CD4-positive, alpha-beta T cell treated with Interleukin-15 for 1 hour (primary cell): ENCODE measurements at places on chromosomes 7 and 10.

DNA sequence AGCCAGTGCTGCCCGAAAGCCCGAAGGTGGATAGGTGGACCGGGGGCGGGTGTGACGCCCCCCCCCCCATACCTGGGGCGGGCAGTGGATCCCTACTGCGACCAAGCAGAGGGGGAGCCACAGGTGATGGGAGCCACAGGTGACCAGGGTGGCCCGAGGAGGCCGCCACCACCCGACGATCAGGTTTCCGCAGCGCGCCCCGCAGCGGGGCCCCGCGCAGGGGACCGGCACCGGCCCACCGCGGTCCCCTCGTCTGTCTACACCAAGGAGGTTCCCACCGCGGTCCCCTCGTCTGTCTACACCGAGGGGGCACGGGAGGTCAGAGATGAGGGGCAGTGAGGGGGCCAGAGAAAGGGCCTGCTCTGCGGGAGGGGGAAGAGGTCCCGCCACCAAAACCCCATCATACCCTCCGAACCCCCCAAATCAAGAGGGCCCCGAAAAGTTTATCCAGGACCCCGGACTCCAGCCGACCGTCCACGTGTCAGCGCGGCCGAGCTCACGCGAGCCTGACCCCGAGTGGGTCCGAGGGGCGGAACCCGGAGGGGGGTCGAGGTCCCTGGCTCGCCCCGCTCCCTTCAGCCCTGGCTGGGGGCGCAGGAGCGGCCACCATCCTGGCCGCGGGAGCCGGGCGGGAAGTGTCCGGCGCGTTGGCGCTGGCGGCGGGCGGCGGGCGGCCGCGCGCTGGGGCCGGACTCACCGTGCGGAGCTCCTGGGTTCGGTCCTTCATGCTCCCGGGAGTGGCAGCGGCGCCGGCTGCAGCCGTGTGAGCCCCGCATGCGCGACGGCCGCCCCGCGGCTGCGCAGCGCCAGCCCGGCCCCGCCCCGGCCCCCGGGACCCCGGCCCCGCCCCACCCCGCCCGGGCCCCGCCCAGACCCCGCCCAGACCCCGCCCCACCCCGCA lies at the start of gene STX1A:
Gene STX1A (minus strand): TSS at position 765 of the 901 bp plus-strand sequence. CDS start 38 bp downstream, at position 727.
- DNase-seq = peak; percentile 72

- no peak for DNase-seq
Measured at GRCh38 chr10:133131053-133131452, 29.0 kb upstream of the KNDC1 start.

DNA sequence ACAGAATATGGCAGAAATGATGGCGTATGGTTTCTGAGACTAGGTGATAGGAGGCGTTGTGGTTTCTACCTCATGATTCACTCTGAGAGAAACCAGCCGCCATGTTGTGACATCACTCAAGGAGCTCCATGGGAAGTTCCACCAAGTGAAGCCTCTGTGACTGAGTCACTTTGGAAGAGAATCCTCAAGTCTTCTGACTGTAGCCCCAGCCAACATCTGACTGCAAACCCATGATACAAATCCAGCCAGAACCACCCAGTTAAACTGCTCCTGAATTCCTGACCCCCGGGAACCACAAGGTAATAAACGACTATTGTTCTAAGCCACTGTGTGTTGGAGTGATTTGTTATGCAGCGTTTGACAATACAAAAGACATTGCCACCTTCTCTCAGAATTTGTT lies 91.1 kb upstream of the CARD11 start:
- DNase-seq = no peak

GRCh38 chr10:26472492-26472778 lies 34.3 kb downstream of the APBB1IP start:
- no peak for DNase-seq

DNA sequence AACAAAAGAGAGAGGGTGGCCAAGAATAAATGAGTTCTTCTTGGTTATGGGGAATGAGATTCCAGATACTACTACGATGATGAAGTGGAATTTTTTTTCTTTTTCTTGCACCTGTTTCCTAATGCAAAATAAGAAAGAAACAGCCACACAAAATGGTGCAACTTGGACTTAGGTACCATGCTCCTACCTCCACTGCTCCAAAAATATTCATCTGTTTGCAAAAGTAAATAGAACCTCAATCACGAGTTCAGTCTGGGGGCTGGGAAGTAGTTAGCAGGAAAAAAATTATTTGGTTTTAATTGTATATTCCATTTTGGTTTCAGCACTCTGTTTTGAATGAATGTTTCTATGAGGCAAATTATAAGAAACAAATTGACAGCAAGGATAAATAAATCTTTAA lies 73.5 kb downstream of the SLC25A13 start:
- no peak for DNase-seq

- DNase-seq = no peak
Measured at GRCh38 chr10:26508016-26508415, 69.9 kb downstream of the APBB1IP start.

- no peak for DNase-seq
Measured at GRCh38 chr10:86310291-86310690, 56.3 kb downstream of the GRID1 start.

GRCh38 chr7:131338173-131338572 lies 10.5 kb downstream of the MKLN1 start:
- no peak for DNase-seq

- DNase-seq = no peak
Measured at GRCh38 chr7:129066290-129067131, 11.6 kb upstream of the TNPO3 start.

- no peak for DNase-seq
Measured at GRCh38 chr7:153943861-153944260, 108.3 kb upstream of the DPP6 start.

GRCh38 chr7:124459101-124460055 lies 306.2 kb downstream of the GPR37 start:
- DNase-seq = no peak

- no peak for DNase-seq
Measured at GRCh38 chr7:5652829-5653228, 128.6 kb downstream of the RNF216 start.

DNA sequence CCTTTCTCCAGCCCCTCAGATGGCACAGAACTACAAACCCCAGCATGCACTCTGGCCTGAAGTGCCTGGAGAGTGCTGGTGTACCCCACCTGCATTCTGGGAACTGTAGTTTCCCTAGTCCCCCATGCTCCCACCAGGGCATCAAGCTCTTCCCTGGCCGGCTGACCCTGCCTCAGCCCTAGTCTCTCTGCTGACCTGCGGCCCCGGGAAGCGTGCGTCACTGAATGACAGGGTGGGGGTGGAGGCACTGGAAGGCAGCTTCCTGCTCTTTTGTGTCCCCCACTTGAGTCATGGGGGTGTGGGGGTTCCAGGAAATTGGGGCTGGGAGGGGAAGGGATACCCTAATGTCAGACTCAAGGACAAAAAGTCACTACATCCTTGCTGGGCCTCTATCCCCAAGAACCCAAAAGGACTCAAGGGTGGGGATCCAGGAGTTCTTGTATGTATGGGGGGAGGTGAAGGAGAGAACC lies 2.1 kb downstream of the NOS3 start:
- no peak for DNase-seq

DNA sequence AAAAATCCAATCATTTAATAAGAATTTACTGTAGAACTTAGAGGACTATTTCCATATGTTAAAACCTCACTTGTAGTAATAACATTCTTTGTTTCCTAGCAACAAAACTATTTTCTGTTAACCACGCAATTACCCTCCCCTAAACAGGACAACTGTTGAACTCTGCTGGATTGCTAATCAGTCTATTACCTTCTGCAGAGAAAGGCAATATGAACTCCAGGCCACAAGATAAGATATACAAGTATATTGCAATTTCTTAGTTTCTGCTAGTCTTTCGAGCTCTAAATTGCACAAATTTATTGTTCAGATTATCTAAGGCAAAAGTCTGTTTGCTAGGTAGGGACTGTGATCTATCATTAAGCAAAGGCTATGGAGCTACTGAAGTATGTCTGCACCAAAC lies 920.1 kb upstream of the LRRN3 start:
- DNase-seq = no peak

GRCh38 chr10:25944771-25945170 lies 10.7 kb downstream of the MYO3A start:
- no peak for DNase-seq

DNA sequence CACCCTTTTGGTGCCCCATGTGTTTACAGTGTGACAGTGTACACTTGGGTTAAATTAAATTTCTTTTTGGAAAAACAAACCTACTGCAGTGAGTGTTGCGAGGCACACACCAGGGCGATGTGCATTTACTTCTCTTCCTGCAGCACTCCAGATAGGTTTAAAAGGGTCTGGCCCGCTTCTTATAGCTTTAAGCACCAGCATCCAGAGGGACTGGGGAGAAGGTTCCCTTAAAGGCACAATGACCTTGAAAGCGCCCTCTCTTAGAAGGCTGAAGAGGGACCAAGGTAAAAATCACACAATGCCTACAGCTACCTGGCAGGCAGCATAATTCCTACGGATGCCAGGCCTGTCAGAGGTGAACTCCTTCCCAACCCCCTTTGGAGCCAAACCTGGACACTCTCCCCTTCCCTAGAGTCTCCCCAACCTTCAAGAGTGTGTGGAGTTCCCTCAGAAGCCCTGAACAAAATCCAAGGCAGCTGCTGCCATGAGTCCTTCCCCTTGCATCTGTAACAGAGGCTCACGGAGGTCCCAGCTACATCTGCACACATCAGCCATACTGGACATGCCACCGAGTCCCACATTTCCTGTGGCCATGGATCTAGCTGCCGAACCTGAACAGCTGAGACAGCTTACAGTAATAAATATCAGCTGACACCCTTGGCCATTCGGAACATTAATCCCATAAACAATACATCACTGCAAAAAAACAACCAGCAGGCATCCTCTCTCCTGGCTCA lies 33.2 kb downstream of the TRIM8 start:
- no peak for DNase-seq

DNA sequence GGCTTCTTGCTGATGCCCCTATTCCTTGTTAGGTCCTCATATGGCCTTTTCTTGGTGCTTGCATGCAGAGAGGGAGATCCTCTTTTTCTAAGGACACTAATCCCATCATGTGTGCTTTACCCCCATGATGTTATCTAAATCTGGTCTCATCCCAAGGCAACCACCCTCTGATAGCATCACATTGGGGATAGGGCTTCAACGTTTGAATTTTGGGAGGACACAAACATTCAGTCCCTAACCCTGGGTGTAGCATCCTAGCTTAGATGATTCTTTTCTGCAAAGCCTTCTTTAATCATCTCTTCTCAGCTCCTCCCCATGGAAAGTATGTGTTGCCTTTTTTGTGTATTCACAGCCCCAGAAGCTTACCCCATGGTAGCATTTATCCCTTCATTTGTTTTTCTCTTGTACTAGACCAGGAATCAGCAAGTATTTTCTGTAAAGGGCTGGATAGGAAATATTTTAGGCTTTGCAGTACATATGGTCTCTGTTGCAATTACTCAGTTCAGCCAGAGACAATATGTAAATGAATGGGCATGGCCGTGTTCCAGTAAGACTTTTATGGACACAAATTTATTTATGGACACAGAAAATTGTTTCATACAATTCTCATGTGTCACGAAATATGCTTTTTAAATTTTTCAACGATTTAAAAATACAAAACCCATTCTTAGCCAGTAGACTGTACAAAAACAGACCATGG lies 101.5 kb upstream of the CSTF2T start:
- no peak for DNase-seq

- DNase-seq = no peak
Measured at GRCh38 chr7:146885231-146885630, 768.6 kb downstream of the CNTNAP2 start.

DNA sequence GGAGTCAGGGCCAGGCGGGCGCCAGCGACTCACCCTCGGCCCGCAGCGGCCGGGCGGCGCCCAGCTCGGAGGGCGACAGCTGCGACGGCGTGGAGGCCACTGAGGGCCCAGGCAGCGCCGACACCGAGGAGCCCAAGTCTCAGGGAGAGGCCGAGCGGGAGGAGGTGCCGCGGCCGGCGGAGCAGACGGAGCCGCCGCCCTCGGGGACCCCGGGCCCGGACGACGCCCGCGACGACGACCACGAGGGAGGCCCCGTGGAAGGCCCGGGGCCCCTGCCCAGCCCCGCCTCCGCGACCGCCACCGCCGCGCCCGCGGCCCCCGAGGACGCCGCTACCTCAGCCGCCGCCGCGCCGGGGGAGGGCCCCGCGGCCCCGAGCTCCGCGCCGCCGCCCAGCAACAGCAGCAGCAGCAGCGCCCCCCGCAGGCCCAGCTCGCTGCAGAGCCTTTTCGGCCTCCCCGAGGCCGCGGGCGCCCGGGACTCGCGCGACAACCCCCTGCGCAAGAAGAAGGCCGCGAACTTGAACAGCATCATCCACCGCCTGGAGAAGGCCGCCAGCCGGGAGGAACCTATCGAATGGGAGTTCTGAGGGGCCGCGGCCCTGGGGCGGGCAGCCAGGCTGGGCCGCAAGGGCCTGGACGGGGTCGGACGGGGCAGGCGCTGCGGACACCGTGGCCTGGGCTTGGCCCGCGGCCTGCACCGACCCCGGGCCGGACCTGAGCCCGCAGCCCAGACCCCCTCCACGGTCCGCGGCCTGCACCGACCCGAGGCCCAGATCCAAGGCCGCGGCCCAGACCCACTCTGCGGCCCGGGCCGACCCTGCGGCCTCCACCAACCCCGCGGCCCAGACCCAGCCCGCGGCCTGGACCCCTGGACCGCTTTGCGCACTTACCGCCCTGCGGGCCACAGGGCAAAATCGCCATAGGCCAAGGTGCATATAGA lies 37.9 kb upstream of the SH2B2 start:
- DNase-seq = no peak

- DNase-seq = no peak
Measured at GRCh38 chr7:51789489-51789888, 472.9 kb upstream of the COBL start.

GRCh38 chr7:1041551-1042491 lies 2.5 kb upstream of the GPR146 start:
- DNase-seq = peak; percentile 37
